ENCODE measurements at places on chromosomes 13 and 19.

- DNase-seq: no peak
These were observed 63.9 kb upstream of the DOCK9 start for GRCh38 chr13:99041788-99042187.

DNA sequence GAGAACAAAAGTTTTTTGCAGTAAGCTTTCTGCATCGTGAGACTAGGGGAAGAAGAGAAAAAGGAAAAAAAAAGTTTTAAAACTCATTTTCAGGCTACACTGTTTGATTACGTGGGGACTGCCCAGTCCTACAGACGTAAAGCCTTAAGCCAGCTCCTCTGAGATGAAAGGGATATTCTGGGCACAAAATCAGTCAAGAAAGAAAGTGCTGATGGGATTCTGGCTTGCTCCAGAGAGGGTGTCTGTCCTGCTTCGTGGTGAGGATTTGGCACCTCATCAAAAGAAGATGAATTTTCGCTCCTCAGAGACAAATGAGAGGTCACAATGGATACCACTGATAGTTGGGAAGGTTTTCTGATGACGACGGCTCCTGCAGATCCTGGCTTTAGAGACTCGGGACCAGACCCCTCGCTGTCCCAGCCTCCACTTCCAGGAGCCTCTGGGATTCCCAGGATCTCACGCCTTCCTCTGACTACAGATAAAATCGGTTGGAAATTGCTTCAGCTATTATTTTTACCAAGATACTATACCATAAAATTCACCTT is 9.7 kb downstream of the TEX29 start:
- no peak for DNase-seq

- DNase-seq: no peak
These were observed 208.9 kb upstream of the TMTC4 start for GRCh38 chr13:100883453-100883852.

GRCh38 chr13:79108914-79109643 is 297.0 kb downstream of the RBM26 start:
- DNase-seq: no peak

DNA sequence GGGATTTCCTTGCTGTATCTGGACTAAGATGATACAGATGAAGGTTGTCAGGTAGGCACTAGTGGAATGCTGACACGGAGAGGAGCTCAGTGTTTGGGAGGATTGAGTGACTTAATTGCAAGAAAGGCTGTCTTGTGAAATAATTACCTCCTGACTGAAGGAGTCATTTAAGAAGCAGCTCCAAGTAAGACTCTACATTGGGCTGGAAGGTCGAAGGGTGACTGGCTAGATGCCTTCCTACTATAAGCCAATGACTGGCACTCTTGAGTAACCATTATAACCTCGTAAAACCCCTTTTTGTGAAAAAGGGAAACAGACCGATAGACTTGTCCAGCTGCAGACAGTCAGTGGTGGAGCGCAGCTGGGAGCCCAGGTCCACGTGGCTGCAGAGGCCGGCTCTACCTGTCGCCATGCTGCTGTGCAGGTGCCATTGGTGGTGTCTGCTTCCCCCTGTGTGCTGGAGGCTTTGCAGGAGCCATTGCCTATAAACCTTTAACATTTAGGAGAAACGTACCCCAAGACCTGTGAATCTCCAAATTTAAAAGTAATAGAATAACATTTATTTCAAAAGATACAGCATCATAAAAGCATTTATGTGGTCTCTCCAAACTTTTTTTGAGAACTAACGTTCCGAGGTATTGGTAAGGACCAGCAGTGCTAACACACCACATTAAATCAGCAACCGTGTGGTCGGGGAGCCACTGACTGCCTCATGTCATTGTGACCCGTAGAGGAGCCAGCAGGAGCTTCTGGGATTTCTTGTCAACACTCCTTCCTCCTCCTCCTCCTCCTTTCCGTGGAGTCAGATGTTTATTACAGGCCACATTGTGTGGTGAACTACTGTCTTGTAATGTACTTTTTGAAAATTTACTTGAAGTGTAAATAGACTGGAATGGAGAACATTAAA is 80.4 kb upstream of the TEX29 start:
- no peak for DNase-seq

- DNase-seq: no peak
These were observed 2.5 kb downstream of the KDM4B start for GRCh38 chr19:4971424-4971793.

- DNase-seq: no peak
These were observed 404.7 kb downstream of the KCNRG start for GRCh38 chr13:50419896-50420295.

DNA sequence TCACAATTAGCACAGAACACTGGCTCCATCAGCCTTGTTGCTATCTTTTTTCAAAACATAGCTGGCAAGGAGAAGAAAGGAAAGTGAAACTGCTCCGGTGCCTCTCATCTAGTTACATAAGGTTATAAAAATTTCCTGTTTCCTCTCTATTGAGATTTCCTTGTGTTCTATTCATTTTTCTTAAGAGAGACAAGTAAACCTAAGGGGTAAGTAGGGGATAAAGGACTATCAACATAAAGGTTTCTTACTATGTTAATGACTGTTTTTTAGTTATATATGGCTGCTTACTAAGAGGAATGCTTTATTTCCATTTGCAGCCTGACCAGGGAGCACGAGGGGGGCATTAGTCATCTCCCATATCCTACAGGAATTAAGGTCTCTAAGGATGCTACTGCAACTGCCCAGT is 73.2 kb upstream of the MLNR start:
- DNase-seq: no peak

GRCh38 chr13:44229371-44230030 is 144.1 kb upstream of the SERP2 start:
- DNase-seq: no peak

- no peak for DNase-seq
These were observed 24.1 kb downstream of the SULT2B1 start for GRCh38 chr19:48575931-48576622.

DNA sequence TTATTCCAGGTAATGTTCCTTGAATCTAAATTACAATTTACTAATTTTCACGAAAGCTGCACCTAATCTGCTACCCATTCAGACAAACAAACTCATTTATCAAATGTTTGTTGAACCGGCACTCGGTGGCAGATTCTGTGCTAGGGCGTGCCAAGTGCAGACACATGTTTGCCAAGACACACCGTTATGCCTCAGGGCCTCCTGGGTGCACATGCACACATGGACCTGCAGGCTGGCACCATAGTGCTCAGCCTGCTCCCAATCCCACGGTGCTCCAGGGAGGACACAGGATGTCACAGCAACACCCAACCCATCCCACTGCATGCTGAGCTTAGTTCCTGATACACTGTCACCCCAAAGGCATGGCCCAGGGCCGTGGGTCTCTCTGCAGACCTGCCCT is 7.7 kb downstream of the SCGB2B2 start:
- DNase-seq: no peak

- DNase-seq: no peak
These were observed 807 bp downstream of the PGLYRP1 start for GRCh38 chr19:46022061-46022430.

GRCh38 chr19:1819341-1820255 is 7.5 kb upstream of the ATP8B3 start:
- DNase-seq: no peak

- DNase-seq: no peak
These were observed 328.1 kb downstream of the TBC1D4 start for GRCh38 chr13:75153834-75154233.
